ENCODE measurements at places on chromosomes 1 and 21. TPM values are rescaled to one million over a fixed set of nuclear protein-coding genes. Genes with fewer than 3 reads are reported as not detected.

Gene ADPRS
- total RNA-seq, result 24.1 TPM

- no peak for DNase-seq
These were observed 33.1 kb downstream of the DNAJC11 start for GRCh38 chr1:6668503-6668902.

GRCh38 chr1:57040811-57041210, 75.0 kb upstream of the C8B start:
- DNase-seq, result no peak

Gene BECN2
- not detected for total RNA-seq

Gene VAV3
- total RNA-seq, result 57.5 TPM

- no peak for DNase-seq
These were observed 8.6 kb downstream of the MORN1 start for GRCh38 chr1:2382621-2383361.

Data from ureter (tissue), 1 donor.